Lung microvascular endothelial cell (primary cell): ENCODE measurements at places on chromosomes 7 and 10.

DNA sequence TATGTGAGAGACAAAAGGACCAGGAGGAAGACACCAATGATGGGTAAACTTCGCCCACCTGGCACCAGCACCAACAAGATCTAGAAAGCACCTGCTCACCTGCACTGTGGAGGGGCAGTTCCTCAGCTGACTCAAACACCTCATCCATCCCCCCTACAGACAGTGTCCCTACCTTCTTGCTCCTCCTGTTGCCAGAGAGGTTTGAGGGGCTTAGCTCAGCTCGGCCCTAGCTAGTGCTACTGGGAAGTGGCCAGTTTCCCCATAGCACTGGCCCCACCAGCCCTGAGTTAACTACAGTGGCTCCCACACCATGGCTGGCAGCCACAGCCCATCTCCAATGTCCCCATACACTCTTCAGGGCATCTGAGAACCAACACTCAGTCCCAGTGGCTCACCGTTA lies 70.8 kb downstream of the GRID1 start:
- no peak for DNase-seq

- DNase-seq: peak; percentile 34
Measured at GRCh38 chr7:130356876-130357611, 12.4 kb downstream of the CPA5 start.

- DNase-seq: no peak
Measured at GRCh38 chr10:76149182-76149581, 717.8 kb downstream of the LRMDA start.

DNA sequence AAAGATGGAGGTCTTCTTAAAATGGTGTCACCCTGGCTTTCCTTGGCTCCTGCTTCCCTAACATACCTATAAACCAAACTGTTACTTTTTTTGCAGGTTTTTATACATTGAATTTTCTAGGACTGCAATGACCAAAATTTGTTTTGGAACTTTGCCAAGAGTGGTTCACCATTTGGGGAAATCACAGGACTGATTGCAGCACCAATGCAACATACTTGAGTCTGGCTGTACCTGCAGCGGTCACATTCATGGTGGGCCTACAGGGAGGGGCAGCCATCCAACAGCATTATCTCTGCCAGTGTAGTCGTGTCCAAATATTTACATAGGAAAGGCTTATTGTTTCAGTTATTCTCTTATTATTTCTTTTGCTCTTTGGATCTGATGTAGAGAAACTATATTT lies 69.0 kb downstream of the HACD1 start:
- DNase-seq: no peak

GRCh38 chr7:80679921-80680907 lies 41.8 kb downstream of the CD36 start:
- no peak for DNase-seq

DNA sequence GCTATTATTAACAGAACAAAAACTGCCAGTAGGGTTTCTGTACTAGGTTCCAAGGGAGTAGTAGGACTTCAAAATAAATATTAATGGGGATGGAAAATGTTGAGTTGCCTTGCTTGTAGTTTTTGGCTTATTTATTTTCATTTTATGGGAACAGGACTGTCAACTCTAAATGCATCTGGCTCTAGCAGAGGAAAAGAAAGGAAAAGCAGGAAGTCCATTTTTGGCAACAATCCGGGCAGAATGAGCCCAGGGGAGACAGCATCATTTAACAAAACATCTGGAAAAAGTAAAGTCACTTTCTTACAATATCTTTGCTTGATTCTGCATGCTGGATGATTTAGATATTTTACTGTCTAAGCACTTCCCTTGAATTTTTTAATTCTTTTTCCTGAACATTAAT lies 69.4 kb downstream of the NOC3L start:
- DNase-seq: no peak

GRCh38 chr7:46291601-46292150 lies 370.6 kb upstream of the IGFBP3 start:
- DNase-seq: no peak

GRCh38 chr7:130154501-130155317 lies 50.5 kb downstream of the TMEM209 start:
- no peak for DNase-seq

DNA sequence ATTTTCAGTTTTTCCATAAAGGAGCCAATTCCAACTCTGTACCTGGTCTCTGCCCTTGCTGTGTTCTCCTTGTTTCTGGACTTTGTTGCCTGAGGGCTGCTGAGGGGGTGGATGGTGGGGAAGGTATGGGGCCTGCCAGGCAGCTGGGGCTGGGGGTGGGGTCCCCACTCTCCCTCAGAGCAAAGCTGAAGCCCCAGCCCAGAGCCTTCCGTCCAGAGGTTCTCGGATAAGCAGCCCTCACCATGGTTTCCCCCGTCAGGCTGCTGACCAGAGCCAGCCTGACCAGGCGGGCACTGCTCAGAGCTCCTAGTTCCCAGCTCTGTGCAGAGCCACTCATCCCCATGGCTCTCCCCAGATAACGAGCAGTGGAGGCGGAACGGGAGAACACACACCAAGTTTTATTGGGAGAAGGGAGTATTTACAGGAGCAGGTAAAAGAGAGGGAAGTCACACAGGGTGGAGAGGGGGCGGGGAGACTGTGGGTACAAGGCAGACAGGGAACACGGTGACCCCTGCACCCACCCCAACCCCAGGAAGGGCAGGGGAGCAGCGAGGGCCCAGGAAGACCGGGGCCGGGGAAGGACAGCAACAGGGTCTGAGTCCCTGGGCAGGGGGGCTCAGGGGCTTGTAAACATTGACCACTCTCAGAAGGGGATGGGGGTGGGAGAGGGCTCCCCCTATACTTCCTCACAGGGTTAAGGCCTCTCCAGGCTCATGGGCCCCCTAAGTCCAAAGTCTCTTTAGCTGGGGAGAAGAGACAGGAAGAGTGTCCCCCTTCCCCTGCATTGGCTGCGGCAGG lies 5.8 kb downstream of the GNB2 start:
- no peak for DNase-seq

DNA sequence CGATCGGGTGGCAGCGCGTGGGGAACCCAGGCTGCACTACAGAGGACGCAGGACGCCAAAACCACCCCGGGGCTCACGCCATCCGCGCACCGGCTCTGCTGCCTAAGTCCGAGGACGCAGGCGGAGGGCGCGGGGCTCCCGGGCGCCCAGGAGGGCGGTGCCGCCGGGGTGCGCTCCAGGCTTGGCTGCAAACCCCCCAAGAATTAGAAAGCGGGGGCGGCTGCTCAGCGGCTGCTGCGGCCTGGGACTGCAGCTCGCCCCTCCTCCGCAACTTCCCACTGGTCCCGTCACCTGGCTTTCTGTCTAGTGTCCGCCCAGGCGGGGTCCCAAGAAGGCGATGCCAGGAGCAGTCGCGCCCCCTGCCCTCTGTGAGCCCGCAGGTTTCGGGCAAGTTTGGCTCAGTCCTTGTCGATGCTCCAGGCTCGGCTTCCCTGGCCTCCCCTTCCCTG lies 1.7 kb upstream of the POU6F2 start:
- DNase-seq: no peak

DNA sequence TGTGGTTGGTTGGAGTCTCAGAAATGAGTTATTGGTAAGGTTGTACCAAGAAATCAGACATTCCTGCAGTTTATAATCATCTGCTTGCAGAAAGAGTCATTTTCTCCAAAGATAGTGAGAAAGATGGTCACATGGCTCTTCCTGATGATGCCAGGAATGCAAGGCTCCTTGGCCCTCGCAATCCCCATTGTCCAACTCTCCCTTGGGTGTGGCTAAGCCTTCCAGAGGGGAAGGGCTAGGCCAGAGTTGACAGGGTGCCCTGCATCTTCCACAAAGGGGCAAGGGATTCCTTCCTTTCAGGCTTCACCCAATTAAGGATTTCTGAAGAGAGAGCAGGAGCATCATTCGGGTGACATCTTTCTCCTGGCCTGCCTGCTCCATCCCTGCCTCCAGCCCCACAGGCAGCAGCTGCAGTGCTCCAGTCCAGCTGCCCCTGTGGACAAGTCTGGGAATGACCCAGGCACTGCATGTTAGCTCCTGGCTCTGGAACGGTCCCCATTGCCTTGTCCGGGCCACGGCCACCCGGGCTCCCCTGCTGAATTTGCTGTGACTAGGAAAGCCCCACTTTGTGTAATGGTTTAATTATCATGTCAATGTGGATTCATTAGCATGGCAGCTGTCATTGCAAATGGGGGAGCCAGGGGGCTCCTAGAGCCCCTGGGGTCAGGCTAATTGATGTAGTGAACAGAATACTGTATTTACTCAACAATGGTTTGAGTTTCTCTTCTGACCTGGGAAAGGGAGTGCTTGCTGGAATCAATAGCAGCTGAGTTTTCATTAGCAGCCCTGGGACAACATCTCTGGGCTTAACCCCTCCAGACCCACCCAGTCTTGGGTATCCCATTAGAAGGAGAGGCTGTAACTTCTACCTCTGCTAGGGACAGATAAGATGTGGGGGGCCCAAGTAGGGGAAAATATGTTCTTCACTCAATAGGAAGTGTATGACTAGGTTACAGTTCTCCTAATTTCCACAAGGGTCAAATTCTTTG lies 112.6 kb upstream of the TBX20 start:
- no peak for DNase-seq

DNA sequence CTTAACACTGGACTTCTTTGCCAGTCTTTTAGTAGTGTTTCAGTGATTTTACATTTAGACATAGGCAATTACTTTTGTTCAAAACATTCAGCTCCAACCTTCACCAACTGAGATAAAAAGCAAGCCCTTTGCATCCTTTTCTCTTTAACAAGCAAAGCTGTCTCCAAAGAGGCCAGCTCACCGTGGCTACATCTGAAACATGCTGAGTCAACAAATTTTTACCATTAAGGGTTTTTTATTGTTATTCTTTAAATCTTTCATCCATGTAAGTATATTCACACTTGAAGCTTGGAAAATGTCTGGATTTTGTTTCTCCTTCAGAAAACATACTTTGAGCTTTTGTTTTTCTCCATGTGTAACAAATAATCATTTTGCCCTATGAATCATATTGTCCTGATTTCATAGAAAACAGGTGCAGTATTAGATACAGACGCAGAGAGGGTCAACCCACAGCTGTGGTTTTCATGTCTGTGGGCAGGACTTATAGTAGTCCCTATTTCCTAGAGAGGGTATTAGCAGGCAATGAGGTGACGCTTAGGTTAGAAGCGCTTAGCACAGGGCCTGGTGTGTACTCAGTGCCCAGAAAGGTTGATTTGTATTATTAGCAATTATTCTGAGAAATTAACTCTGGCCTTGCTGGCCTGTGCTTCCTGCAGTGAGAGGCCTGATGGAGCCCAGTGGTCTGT lies 99.5 kb downstream of the MKI67 start:
- no peak for DNase-seq

DNA sequence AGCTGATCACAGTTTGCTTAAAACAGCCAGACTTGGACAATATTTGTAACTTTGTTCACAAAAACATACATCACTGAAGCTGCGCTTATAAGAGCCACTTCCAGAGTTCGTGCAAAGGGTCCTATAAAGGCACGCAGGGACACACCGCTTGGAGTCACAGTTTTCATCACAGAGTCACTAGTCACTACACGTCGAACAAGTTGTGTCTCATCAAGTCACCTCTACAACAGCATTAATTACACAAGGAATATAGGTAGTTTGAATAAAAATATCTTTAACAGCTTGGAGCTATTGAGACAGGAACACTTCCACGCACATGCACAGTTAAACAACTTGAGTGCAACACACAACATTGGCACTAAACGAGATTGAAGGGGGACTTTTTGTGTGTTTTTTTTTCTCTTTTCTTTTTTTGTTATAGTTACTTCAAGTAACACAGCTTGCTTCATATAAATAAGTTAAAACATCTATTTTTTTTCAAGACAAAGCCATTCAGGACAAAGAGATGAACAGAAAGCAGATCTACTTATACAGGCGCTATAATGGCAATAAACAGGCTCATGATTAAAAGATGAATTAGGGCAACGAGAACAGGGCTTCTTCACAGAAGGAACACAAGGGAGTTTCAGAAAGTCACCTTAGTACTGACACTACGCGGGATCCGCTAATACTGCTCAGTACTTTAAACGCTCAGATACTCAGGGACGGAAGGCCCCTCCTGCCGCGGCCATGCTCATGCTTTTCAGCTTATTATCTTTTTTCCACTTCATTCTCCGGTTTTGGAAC lies 2.2 kb downstream of the HOXA5 start:
- no peak for DNase-seq

DNA sequence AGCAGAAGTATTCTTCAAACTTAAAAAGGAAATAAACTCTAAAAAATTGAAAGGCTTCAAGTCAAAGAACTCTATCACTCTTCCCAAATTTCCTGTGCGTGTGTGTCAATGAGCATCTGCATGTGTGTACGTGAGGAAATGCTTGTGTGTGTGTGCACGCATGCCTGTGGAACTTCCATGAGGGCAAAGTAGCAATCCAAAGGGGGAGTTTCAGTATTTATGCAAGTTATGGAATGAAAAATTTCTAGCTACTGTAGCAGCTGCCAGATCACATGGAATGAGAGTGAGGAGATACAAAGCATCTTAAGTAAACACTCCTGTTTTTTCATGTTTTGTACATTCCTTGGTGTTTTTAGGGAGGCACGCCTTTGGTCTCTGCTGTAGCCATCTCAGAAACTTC lies 152.6 kb downstream of the RAPGEF5 start:
- DNase-seq: no peak

DNA sequence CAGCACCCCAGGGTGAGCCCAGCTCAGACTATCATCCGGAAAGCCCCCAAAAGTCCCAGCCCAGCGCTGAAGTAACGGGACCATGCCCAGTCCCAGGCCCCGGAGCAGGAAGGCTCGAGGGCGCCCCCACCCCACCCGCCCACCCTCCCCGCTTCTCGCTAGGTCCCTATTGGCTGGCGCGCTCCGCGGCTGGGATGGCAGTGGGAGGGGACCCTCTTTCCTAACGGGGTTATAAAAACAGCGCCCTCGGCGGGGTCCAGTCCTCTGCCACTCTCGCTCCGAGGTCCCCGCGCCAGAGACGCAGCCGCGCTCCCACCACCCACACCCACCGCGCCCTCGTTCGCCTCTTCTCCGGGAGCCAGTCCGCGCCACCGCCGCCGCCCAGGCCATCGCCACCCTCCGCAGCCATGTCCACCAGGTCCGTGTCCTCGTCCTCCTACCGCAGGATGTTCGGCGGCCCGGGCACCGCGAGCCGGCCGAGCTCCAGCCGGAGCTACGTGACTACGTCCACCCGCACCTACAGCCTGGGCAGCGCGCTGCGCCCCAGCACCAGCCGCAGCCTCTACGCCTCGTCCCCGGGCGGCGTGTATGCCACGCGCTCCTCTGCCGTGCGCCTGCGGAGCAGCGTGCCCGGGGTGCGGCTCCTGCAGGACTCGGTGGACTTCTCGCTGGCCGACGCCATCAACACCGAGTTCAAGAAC lies 1.1 kb downstream of the VIM start:
- peak; percentile 95 for DNase-seq

DNA sequence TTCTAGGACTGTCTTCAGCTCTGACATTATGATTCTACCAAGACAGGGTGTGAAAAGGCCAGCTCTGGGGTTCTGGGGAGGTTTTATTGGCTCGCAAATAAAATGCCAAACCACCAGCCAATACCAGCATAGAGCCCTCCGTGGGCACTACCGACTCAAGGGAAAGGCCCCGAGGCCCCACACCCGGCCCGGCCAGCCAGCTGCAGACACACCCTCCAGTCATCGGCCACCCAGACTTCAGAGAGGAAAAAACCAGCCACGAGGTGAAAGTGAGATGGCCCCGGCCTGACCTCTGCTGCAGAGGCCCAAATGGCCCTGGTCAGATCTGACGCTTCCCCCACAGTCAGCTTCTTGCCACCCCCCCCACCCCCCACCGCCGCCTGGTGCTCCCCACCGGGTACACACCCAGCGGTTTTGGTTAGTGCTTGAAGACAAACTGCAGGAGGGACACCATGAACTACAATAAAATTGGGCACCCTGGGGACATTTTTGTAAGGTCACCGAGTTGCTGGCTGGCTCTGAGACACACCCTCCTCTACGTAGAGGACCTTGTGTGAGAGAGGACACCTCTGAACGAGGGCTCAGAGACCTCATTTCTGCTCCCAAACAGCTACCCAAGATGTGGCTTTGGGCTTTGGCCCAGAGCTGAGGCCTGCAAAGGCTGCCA lies 79.9 kb downstream of the PRKAG2 start:
- DNase-seq: no peak
